Stimulated activated CD8-positive, alpha-beta memory T cell treated with anti-CD3 and anti-CD28 coated beads, Interleukin-4, amount 100 ng/mL, for 1 hour (primary cell): ENCODE measurements at places on chromosomes 11 and 22.

DNA sequence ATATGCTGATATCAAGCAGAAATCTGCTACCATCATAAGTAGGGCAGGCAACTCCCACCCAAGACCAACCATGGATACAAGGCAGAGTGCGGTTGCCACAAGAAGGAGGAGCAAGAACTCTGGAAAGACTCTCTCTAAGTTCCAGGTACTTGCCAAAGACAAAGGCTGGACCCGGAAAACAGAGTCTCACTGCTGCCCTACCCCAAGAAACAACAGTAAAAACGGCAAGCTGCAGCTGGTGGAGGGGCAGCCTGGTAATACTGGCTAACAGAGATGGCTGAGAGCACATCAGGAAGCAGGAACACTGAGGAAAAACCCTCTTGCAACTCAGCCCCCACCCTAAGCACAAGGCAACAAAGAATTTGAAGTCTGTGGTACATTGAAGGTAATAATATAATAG, 27.7 kb upstream of the NXPE2 start:
- DNase-seq: no peak

DNA sequence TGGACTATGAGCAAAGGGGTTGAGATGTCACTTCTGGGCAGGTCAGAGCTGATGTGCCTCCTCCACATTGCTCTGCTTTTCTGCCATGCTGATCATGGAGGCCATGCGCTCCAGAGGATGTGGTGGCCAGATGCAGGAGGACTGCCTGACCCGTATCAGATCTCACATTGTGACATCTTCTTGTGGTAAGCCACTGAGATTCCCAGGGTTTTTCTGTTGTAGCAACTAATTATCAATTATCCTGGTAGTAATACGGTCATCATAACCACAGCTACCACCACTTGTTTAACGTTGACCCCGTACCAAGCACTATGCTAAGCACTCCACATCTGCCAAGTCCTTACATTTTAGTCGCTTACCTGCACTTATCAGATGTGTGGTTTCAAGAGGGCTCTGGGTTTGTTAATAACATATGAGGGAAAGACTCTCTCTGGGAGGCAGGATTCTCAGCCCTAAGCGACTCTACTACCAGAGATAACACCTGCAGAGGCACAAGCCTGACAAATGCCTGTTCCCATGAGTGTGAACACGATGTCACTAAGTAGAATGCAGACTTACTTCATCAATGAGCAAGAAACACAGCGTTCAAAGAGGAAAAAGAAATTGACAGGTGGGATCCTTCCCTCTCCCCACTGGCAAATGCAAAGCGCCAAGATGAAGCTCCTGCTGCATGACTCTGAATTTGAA, 63.6 kb upstream of the TIMP3 start:
- no peak for DNase-seq

DNA sequence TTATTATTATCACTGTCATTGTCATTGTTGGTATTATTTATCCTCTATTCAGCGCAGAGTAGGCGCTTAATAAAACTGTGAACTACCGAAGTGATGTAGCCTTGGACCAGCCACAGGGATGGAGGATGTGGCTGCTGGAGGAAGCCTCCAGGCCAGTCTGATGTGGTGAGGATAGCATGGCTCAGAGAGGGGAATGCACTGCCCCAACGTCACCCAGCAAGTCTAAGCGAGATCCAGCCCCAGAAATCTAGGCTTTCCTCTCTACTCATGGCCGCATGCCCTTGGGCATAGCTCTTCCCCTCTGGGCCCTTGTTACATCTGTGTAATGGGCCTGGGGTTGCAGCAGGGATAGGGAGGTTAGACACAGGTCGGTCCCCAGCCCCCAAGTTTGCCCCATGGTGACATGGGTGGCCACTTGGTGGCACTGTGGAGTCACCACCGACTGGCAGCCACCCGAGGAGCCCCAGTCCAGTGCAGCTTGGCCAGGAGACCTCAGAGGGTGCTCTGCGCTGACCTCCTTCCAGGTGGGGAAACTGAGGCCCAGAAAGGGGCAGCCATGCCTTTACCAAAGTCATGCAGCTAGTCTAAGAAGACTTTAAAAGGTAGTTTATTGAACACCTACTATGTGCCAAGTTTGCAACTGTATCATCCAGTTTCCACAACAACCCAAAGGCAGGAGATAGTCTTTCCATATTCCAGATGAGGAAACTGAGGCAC, 395.7 kb downstream of the MN1 start:
- DNase-seq: no peak

- no peak for DNase-seq
Measured at GRCh38 chr11:114610984-114611944, 15.7 kb upstream of the NXPE4 start.

DNA sequence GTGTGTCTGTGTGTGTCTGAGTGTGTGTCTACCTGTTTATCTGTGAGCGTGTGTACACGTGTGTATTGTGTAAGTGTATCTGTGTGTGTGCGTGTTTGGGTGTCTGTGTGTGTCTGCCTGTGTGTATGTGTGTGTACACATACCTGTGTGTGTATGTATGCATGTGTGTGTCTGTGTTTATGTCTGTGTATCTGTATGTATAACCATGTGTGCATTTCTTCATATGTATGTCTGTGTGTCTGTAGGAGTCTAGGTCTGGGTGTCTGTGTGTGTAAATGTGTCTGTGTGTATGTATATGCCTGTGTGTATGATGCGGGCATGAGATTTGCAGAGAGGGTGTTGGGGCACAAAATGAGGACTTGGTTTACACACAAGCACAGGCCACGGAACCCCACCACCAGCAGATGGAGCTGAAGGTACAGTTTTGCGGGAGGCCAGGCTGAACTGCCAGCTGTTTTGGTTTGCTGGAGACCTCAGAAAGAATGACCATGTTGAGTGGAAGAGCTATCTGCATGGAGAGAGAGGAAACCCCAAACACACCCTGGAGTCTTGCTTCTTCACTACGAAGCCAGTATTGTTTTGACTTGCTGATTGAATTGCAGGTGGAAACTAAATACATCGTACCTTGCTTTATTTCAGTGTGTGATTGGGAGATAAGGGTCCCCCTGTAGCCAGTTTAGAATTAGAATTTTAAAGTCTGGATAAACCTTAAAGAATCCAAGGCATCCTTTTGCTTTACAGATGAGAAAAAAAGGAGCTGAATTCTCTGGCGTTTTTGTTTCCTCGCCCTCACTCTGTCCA, 497.2 kb downstream of the NTM start:
- no peak for DNase-seq

DNA sequence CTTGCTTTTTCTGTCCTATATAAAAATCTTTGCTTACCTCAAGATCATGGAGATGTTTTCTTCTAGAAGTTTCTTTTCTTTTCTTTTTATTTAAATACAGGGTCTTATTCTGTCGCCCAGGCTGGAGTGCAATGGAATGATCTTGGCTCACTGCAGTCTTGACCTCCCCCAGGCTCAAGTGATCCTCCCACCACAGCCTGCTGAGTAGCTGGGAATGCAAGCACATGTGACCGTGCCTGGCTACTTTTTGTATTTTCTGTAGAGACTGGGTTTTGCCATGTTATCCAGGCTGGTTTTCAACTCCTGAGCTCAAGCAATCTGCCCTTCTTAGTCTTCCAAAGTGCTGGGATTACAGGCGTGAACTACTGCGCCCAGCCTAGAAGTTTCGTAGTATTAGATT, 45.3 kb downstream of the USP35 start:
- DNase-seq: no peak

DNA sequence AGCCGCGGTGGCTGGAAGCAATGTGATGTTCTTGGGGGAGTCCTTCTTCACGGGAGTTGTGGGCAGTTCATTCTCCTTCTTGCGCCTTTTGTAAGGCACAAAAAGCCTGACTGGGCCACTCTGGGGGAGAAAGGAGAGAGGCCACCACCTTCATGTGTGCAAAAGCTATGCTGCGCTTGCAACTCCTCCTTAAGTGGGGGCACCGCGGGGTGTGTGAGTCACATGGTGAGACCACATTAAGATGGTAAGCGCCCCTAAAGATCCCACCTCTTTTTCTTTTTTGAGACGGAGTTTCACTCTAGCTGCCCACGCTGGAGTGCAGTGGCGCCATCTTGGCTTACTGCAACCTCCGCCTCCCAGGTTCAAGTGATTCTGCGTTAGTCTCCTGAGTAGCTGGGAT, 14.1 kb downstream of the DEAF1 start:
- no peak for DNase-seq

DNA sequence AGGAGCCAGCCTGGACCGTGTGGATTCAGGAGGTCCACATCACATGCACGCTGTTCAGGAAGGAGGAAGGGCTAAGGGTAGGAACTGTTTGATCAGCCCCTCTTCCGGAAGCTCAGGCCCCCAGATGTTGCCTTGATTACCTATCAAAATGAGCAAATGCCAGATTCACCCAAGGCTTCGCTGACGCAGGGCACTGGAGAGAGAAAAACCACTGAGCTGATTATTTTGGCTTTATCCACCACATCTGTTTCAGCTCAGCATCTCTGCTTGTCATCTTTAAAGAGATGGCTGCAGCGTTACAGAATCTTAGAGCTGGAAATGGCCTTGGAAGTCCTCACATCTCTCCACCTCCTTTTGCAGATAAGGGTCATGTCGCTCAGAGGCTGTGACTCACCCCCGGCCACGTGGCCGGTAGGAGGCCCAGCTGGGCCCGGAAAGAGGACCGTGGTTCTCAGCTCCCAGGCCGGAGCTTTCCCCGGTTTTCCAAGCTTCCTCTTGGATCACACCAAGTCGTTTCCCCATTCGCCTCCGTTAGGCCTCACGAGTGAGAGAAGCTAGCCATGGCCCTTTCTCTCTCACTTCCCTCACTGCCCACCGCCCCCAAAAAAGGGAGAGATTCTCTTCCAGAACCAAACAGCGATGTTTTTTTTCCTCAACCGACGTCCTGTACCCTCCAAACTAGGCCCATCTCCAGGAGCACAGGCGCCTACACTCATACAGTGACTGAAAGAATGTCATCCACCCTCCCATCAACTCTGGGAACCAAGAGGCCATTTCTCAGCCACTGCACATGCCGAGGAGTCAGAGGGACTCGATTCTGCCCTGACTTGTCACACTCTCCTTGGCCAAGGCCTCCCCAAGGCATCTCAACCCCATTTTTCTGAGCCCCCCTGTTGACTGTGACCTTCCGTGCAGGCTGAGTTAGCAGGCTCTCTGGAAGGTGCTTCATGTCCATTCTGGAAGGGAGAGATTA, 37.6 kb downstream of the LIF start:
- no peak for DNase-seq

DNA sequence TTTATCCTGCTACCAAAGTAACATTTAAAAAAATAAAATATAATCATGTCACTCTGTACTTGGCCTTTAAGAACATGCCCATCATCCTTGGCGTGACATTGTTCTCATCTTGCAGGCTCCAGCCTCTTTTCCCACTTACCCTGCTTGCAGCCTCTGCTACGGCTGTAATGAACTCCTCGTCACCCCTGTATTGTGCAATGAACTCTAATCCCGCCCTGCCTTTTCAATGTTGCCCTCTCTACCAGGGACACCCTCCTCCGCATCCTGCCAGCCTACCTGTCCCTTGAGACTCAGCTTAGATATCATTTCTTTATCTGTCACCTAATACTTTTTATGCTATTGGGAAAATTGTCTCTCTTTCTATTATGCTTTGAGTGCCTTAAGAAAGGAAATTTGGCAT, 12.6 kb upstream of the MMP20 start:
- no peak for DNase-seq

- DNase-seq: no peak
Measured at GRCh38 chr11:94558468-94558867, 8.7 kb upstream of the PIWIL4 start.

DNA sequence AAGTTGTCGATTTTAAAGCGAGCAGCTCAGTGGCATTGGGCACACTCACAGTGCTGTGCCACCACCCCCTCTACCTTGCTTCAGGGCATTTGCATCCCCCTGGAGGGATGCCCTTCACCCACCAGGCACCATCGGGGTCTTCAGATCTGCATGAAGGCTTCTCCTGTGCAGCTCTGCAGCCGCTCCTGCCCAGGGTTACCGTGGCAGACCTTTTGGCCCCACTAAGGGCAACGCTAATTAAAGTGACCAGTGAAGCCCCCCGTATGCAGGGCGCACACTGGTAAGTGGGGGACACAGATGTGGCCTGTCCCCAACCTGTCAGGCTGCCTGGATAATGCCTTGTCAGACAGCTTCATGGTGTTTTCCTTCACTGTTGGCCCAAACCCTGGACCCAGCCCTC, 1117.7 kb downstream of the BRD1 start:
- DNase-seq: no peak

- no peak for DNase-seq
Measured at GRCh38 chr22:23815541-23816155, 23.2 kb downstream of the DERL3 start.

- no peak for DNase-seq
Measured at GRCh38 chr11:14041040-14041439, 78.5 kb downstream of the SPON1 start.

DNA sequence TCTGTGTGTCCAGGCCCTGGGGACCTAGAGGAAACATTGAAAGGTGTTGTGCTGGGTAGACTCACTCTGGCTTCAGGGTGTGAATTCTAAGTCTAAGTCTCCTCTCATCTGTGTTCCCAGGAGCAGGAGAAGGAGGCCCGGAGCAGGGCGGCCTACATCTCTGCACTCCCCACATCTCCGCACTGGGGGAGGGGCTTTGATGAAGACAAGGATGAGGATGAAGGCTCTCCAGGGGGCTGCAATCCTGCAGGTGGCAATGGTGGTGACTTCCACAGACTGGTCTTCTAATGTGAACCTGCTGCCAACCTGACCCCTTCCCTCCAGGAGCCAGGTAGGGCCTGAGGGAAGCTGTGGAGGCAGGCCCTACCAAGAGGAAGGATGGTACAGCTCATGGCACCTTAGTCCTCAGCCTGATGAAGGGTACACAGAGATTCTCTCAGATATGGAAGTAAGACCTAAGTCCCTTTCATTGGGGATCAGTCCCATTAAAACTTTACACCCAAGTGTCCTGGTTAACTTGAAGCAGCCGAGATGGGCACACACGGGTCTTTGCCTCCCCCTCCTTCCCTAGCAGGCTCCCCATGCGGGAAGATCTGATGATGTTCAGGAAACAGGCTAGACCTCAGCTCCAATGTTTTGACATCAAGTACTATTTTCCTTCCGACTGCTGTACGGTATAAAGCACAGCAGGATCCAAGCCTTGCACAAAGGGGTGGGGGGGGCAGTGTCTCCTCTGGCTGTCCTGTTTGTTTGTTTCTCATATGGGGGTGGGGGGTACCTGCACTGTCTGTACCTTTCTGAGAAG, 25.0 kb downstream of the USP35 start:
- DNase-seq: no peak

DNA sequence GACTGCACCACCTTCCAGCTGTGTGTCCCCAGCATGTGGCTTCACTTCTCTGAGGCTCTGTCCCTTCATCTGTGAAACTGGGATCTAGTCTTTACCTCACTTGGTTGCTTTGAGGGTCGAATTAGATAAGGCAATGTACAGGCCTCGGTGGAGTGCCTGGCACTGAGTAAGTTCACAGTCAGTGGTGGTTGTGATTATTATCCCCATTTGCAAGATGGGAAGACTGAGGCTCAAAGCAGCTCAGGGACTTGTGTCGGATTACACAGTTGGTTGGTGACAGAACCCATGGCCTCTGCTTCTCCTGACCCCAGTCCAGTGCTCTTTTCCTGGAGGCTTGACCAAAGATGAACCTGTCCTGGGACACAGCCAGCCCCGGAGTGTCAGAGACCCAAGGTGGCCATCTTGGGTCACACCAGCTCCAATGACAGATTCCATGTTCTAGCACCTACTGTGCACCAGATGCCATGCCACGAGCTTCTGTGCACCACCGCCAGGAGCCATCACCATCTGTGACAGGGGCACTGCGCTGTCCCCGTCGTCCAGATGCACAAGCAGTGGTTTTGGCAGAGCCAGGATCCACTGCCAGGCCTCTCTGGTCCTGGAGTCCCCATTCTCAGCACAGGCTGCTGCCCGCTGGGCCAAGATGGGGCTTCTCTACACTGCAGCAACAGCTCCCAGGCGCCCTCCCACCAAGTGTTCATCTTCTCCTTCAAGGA, 60.5 kb downstream of the IGLL1 start:
- no peak for DNase-seq
